HT-29 (cell line): ENCODE measurements at places on chromosomes 5 and 9. TPM values are rescaled to one million over a fixed set of nuclear protein-coding genes. Genes with fewer than 3 reads are reported as not detected.

- no peak for DNase-seq
These were observed 14.7 kb downstream of the MTAP start for GRCh38 chr9:21817176-21817575.

DNA sequence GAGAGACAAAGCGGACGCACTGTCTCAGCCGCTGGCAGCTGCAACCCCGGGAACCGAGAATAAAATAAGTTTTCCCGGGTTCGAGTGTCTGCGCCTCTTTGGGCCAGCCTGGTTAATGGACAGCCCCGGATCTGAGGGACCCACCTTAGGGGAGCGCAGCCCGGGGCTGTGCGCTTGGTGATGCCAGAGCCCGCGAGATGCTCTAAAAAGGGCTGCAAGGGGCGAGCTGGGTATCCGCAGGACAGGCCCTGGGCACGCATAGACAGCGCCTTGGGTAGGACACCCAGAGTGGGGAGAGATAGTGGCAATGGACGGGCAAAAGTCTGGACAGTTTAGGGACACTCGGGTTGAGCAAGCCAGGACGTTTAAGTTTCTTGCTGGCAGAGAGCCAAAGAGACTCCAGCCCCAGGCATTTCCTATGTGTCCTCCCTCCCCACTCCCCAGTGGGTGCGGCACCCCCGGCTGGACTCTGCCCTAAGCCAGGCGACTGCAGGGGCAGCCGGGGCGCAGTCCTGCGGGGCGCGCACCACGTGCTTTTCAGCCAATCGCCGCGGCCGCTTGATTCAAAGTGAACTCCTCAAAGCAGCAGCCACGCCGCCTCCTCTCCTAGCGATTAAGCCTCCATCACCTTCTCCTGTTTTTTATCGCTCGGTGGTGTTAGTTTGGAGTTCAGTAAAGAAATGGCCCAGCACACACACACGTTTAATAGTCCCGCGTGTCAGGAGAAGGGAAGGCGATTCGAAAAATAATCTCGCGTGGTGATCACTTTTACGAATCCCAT is 616 bp upstream of the ENC1 start:
- DNase-seq, result peak; percentile 97

DNA sequence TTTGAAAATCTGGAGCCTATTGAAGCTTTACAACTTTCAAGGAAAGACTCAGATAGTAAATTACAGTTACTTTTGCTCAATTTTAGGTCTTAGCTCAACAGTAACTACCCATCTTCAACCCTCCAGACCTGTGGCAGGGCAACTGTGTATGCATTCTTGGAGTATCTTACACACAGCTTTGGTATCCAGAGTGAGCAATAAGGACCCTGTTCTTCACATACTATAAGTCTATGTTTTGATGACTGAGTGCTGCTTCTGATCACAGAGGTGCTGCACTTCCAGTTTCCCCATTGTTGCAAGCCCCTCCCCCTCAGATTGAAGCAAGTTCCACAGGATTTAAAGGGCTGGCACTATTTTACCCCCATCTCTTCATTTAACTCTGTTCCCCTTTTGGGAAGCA is 737.4 kb upstream of the GRAMD2B start:
- DNase-seq, result no peak

Gene NR4A3
- 0.13 TPM in 1 of 2 replicates, not detected in the other for total RNA-seq

GRCh38 chr9:7042124-7042523 is 284.4 kb downstream of the KDM4C start:
- DNase-seq, result no peak

GRCh38 chr5:177425196-177425800 is 1.2 kb upstream of the GRK6 start:
- no peak for DNase-seq

Gene ARRDC3
- 32.0 and 33.2 TPM in 2 replicates for total RNA-seq

DNA sequence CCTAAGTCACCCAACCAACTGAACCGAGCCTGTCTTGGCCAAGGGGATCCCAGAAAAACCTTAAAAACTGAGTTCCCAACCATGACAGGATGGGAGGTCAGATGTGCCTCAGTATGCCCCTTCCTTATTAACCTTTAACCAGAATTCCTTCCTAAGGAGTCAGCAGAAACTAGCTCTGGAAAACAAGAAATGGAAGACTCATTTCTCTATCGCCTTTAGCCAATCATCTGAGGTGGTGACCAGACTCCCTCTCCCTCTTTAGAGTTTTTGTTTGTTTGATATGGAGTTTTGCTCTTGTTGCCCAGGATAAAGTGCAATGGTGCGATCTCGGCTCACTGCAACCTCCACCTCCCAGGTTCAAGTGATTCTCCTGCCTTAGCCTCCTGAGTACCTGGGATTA is 37.5 kb downstream of the SLC28A3 start:
- DNase-seq, result no peak

GRCh38 chr5:673161-673830 is 19.9 kb downstream of the TPPP start:
- no peak for DNase-seq

Gene FAXDC2
- total RNA-seq, result 3.5 and 3.6 TPM in 2 replicates

DNA sequence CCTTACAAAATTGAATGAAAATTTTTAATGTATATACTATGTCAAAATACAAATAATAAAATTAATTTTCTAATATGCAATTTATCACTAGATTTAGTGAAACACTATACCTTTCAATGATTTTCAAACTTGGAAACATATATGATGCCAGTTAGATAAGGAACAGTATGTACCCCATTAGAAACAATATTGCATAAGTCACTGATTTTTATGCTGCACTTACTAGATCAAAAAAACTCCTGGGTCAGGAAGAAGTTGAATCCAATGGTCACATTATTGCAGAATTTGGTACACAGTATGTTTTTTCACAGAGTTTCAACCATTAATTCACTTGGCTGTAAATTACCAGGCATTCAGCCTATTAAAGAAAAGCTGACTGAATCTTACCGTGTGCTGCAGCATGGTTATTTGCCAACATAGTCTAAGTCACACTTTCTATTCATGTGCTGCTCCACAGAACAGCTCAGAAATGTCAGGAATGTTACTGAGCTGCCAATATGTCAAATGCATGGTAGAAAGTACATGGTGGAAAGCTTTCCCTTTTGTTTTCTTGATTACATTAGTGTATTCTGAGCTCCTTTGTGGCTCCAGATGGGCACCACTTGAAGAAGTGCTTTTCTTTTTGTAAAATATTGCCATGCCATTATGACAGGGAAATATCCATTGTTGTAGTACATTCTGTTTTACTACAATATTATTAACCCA is 9.9 kb upstream of the PRR16 start:
- no peak for DNase-seq

- no peak for DNase-seq
These were observed 222.3 kb downstream of the YTHDC2 start for GRCh38 chr5:113735751-113736150.

- no peak for DNase-seq
These were observed 41.2 kb upstream of the ABCA1 start for GRCh38 chr9:104969116-104969515.

Gene PAEP
- not detected in 2 replicates for total RNA-seq

- no peak for DNase-seq
These were observed 50.7 kb downstream of the TMEM167A start for GRCh38 chr5:83026516-83026915.

DNA sequence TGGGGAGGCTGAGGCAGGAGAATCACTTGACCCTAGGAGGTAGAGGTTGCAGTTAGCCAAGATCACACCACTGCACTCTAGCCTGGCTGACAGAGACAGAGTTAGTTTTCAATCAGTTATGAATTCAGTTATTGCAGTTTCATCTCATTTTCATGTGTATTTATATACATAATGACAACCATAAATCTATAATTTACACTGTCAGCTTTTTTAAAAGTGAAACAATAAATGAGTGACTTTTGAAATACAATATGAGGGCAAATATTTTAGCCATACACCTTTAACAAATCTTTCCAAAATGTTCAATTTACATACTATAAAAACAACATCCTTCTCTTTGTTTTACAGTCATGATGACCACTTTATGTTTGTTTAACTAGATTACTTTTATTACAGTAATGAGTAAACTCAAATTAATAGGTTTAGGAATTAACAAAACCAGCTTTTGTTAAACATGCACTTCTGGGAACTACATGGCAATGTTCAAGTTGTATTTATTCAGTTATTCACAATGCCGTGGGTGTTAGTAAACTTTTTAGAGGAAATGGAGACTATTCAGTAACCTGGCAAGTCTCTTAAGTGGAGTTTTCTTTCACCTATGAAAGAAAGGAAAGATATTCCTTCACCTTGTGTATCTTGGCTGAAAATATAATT is 12.7 kb downstream of the TYRP1 start:
- DNase-seq, result peak; percentile 44

DNA sequence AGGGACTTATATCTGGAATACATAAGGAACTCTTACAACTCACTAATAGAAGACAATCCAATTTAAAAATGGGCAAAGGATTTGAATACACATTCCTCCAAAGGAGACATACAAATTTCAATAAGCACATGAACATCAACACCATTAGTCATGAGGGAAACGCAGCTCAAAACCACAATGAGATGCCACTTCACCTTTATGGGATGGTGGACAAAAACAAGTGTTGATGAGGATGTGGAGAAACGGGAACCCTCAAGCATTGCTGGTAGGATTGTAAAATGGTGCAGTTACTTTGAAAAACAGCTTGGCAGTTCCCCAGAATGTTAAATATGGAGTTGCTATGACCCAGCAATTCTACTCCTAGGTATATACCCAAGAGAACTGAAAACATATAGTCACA is 72.7 kb upstream of the IER5L start:
- no peak for DNase-seq

GRCh38 chr9:94449486-94449885 is 105.4 kb upstream of the PCAT7 start:
- no peak for DNase-seq

DNA sequence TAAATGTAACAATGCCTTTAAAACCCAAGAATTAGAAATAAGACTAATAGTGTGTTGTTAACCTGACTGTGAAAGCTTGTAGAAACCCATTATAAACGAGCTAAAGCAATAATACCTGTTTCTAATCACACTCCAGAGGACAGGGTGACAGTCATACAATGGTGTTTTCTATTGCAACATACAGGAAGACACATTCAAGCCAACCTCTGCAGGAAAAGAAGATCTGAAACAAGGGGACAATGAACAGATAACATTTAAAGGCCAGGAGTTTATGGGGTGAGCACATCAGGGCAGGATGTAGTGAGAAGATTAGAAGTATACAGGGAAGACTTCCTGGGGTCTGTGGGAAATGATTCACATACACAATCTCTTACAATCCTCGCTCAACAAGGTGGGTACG is 13.8 kb downstream of the BARHL1 start:
- no peak for DNase-seq

Gene GRM6
- total RNA-seq, result not detected in 2 replicates

DNA sequence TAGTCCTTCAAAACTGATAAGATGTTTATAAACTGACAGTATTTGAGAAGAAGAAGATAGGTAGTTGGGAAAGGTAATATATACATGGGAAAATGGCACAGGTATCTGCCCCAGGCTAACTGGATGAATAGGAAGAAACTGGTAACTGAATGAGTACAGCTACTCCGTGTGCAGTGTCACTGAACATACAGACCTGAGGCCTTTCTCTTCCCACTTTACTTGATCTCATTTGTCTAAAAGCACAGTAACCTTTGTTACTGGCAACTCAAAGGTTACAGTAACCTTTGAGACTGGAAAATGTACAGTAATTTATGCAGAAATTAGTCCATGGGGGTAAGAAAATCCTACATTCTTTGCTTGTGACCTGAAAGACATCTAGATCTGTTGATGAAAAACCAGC is 735.0 kb upstream of the RIOK2 start:
- no peak for DNase-seq

DNA sequence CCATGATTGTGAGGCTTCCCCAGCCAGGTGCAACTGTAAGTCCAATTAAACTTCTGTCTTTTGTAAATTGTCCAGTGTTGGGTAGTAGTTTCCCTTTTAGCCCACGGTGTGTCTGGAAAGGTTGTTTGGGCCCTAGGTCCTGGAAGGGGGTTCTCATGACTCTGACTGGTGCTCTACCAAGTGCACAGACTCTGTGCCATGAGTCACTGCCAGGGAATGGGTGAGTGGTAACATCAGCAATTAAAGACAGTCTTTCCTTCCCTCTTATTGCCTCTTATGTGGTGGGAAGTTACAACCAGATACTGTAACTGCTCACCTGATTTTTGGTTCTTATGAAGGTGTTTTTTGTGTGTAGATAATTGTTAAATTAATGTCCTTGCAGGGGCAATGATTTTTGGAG is 141.2 kb downstream of the PRDM9 start:
- no peak for DNase-seq

Gene WDR38
- total RNA-seq, result not detected in 2 replicates

- no peak for DNase-seq
These were observed 42.1 kb downstream of the PRUNE2 start for GRCh38 chr9:76863832-76864231.

Gene C9
- total RNA-seq, result not detected in 2 replicates

Gene CCDC192
- not detected in 2 replicates for total RNA-seq

DNA sequence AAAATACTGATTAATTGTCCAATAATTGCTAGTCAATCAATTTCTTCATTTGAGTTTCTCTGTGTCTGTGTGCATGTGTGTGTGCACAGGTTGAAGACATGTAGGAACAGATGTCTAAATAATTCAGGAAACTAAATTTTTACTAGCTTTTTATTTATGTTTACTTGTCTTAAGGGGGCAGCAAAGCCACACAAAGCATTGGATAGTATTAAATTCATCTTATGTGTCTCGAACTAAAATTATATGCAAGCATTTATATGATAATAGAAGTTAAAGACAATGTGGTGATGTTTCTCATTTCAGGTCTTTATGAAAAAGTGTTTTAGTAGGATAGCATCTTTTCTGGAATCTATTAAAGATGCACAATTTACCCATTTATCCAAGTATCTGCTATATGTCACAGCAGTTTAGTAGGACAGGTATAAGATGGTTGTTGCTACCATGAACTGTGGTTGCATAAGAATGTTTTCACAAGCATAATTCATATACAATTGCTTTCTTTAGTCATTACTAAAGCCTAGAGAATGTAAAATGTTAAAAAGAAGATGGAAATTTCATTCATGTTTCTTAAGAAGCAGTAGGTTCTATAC is 784.6 kb upstream of the NUDT12 start:
- peak; percentile 54 for DNase-seq

GRCh38 chr5:14445576-14446290 is 135.9 kb upstream of the OTULINL start:
- DNase-seq, result no peak

- no peak for DNase-seq
These were observed 145.3 kb downstream of the TTLL11 start for GRCh38 chr9:121947775-121948174.

DNA sequence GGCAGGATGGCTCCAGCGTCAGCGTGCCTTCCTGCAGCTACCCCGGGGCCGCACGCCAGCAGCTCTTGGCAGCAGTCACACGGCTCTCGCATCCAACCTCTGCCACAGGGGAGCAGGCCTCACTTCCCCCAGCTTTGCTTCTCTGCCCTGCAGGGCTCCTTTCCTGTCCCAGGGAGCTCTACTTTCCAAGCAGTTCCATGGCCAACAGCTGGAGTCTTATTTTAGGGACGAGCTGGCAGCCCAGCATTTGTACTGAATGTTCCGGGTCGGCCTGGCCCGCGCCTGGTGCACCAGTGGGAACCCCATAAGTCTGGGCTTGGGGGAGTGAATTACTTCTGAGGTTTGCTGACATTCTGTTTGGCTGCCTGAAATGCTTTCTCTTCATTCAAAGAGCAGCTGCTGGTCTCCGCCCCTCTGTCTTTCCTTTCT is 34.6 kb downstream of the GADD45G start:
- DNase-seq, result no peak

Gene CTXN3
- not detected in 2 replicates for total RNA-seq

- no peak for DNase-seq
These were observed 22.6 kb upstream of the NMUR2 start for GRCh38 chr5:152427721-152428120.

Gene GABBR2
- total RNA-seq, result not detected in 2 replicates

- DNase-seq, result no peak
These were observed 128.2 kb upstream of the ASTN2 start for GRCh38 chr9:117543089-117543488.
